ENCODE measurements at places on chromosomes 2 and 18.

DNA sequence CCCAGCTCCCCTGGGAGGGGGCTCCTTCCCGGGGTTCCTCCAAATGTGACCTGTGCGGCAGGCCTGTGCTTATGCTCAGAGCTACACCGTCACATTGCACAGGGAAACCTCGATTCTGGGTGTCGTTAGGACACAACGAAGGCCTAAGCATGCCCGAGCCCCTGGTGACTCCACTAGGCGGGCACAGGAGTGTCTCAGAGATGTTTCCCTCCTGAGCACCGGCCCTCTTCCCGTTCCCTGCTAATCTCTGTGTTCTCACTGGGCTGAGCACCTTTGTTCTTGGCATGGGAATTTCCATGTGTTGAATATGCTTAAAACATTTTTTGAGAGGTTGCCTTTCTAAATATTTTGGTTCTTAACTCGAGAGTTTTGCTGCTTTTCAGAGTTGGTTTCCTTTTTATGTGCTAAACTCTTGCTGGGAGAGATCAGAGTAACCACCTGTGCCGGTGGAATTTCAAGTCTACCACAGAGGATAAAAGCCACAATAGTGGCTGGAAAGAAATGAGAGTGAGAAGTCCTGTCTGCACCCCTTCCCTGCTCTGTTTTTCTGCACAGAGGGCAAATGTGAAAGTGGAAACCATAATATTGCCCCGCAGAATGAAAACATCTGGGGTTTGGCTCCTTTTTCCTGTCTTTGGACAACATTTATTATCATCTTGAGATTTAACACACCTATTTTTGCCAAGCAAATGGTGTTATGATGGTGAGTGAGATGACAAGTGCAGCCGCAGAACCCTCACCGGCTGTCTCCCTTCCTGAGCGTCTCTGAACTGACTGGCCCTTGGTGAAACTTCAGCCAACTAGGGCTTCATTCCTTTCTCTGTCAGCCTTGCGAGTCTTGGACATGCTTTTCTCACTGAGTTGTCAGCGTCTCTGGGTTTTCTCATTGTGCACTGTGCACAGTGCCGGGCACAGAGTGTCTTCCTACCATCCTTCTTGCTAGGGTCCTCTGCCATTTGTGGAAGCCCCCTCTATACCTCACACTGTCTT, 154.1 kb downstream of the VAPA start:
- DNase-seq: no peak

- DNase-seq: no peak
These were observed 124.6 kb downstream of the NCK2 start for GRCh38 chr2:105869341-105869740.

- DNase-seq: no peak
These were observed 131.0 kb downstream of the SETBP1 start for GRCh38 chr18:44811572-44812125.

DNA sequence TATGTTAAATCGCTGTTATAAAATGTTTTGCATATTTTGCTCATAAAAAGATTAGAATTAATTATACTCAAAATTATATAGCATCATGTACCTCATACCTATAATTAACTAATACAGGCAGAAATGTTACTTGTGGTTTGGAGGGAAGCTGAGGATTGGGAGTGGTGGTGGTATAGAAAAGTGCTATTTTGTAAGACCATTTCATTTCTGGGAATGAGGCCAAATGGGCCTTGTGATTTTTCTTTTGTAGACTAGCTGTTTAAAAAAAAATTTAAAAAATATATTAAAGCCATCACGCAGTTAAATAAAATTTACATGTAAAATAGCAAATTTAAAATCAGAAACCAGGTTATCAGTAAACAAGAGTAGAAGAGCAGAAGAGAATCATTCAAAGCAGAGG, 560.8 kb upstream of the FAM98A start:
- DNase-seq: no peak

DNA sequence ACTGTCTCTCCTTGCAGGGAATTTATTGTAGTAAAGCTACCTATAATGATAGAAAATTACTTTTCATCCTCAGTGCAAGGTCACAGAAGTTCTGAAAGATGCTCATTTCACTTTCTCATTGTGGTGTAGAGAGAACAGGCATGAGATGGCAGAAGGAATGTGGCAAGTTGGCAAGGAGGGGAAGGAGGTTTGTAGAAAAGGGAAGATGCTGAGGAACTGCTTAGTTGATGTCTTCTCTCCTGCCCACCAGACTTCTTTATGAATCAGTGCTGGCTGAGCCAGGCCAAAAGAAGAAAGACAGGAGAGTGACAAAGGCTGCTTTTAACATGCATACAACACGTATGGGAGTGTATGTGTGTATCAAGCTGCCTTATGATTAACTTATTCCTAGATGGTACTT, 164.4 kb downstream of the PRPF40A start:
- DNase-seq: peak; percentile 24

- DNase-seq: no peak
These were observed 130.9 kb upstream of the RND3 start for GRCh38 chr2:150618245-150618895.

- no peak for DNase-seq
These were observed 371.9 kb downstream of the IRS1 start for GRCh38 chr2:226427538-226428307.

DNA sequence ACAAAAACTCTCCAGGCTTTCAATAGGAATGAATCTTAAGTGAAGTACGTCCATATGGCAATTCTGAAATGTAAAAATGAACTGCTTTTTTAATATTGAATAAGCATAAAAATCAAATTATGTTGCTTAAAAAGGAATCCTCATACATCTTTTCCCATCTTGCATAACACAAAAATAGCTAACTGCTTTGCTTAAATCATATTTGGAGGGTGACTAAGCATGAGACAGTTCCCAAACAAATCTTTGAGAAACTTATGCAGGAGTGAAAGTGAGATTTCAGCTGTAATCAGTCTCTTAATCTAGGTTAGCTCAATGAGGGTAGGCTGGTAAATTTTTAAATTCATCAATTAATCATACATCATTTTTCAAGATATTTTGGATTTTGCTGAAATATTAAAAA, 111.5 kb downstream of the MBD5 start:
- DNase-seq: no peak

GRCh38 chr2:180733330-180733729, 247.1 kb upstream of the UBE2E3 start:
- DNase-seq: no peak

GRCh38 chr18:76496194-76496890, 1.3 kb upstream of the ZNF516 start:
- peak; percentile 90 for DNase-seq

DNA sequence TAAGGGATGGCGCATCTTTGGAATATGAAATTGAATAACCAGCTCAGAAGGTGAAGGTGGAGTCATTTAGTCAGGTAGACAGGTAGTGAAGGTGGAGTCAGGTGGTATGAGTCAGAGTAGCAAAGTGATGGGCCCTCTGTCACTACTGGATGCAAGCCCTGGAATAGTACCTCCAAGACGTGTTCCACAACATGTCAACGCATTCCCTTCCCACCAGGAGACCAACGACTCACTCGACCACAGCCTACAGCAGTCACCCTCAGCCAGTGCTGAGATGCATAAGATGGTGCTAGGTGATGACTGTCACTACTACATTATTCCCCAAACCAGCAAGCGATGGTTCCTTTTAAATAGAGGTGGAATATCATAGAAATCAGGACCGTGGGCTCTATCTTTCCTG, 6.8 kb downstream of the CPLX4 start:
- DNase-seq: no peak

DNA sequence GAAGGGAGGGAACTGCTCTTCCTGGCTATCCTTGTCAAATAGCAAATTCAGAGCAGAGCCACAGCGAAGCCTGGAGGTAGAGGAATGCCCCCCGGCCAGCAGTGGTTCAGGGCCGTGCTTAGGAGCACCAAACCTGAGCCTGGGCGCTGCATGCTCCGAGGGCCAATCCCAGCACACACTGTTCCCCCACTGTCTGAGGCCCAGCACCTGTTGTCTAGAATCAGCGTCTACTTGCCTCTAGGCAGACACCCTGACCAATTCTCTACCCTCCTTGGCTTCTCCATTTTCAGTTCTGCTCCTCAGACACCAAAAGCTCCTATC, 177.6 kb upstream of the PKDCC start:
- DNase-seq: no peak

- DNase-seq: no peak
These were observed 319.9 kb upstream of the SALL3 start for GRCh38 chr18:78659748-78660147.

DNA sequence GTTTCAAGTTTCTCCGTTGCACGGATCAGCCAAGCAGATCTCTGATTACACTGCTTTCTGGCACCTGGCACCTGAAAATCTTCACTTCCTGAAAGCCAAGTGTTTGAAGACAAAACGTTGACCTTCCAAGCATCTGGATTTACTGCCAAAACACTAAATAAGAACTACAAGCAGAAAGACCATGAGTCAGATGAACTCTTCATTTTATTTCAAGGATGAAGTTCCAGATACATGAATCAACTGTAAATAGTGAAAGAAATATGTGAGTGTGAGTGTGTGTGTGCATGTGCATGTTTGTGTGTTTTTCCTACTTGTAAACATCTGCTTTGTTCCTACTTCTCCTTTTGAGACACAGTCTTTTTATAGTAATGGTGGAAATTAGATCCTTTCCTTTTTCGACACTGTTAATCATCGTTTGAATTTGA, 60.0 kb upstream of the DTNA start:
- no peak for DNase-seq

DNA sequence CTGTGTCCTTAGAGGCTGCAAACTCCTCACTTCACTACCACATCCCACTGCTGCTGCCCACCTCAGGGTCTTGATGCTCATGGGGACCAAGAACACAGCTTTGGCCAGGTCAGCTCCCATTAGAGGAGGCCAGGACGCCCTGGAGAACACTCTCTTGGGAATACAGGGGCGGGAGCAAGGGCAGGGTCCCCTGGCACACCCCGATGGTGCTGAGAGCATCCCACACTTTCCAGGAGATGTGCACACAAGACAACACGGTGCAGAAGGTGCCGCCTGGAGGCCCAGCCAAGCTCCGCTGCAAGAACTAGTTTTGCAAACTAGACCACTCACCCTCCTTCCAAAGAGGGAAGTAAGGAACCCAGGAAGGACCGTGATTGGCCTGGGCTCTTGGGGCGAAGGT, 304.4 kb upstream of the SALL3 start:
- no peak for DNase-seq

DNA sequence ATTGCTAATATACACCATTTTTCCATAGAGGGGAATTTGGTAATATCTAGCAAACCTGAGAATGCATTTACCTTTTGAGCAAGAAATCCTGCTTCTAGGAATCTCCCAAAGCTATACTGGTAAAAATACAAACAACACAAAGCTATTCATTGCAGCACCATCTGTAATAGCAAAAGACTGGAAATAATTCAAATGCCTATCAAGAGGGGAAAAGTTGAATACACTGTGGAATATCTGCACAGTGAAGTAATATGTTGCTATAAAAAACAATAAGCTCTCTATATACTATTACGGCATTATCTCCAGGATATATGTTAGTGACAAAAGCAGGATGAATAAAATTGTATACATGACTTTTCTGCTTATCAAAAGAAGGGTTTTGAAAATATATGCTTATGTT, 112.3 kb upstream of the CHAC2 start:
- DNase-seq: no peak

- DNase-seq: no peak
These were observed 150.7 kb downstream of the DYSF start for GRCh38 chr2:71603851-71604725.

DNA sequence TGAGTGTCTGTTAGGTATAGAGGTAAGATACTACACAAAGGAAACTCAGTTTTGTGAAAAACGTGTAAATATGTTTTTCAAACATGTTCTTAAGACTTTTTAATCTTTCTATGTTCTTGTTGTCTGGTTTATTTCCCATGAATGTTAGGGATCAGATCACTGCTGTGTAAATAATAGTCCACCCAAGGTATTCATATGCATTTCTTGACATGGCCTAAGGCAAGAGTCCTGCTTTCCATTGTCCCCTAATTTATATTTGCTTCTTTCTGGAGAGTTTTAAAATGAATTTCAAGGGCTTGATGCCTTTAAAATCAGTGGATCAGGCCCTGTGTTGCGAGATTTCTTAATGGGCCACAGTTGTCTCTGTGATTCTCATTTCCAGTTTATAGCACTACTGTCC, 28.9 kb downstream of the CRIM1 start:
- no peak for DNase-seq

DNA sequence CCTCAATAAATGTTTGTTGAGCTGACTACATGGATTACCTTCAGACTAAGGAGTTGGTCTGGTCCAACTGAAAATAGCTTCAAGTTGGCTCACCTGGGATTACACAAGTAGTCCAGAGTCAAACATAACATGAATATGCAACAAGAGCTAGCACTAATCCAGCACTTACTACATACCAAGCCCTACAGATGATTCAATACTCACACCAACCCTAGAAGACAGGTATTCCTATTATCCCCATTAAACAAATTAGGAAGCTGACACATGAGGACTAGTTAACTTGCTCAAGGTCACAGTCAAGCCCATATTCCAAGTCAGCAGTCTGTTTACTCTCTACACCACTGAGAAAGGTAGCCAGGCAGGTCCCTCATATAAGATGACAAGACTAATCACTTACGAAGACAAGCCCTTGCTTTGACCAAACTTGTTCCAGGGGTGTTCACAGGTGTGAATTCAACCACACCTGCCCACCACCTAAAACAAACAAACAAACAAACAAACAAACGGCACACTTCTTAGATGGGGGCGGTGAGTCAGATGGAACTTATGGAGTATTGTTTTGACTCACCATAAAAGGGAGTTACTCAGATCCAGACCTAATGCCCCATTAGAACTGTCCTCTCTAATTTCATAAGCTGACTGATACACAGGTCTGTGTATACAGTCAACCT, 29.1 kb downstream of the TMEM131 start:
- DNase-seq: no peak

GRCh38 chr18:58792086-58792485, 72.6 kb upstream of the ZNF532 start:
- DNase-seq: no peak

DNA sequence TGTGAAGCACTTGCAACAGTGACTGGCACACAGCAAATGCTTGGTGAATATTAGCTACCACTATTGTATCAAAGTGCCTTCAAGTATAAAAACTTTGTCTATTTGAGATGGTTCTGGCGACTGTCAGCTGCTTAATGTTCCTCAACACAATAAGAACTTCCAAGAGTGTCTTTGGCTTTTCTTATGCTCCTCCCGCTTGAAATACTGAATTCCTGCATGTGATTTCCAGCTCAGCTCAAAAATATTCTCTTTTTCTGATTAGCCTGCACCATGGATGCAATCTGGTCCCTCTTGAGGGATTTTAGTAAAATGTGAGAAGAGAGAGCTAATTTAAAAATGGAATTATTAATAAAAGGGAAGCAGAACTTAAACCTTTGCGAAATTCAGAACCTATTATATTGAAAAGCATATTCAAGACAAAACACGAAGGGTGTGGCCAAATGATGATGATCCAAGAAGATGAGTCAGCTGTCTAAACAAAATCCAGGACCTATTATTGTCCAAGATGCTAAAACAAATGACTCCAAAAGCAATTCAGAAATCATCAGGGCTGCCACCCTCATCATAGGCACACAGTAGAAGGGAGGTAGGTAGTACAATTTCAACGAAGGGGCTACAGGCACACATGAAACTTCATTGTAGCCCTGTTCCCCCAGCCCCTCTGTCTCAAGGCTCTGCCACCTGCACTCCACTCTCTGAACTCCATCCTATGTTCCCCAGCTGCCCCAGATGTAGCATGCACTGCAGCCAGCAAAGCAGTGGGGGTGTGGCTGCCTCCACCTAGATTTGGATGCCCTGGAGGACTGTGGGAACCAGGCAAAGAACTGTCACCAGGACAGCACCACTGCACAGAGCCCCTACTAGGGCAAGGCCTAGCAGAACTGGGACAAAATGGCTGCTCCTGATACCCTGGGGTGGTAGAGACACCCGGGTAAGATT, 190.1 kb downstream of the ZNF385B start:
- no peak for DNase-seq

Measured in inflammatory macrophage (primary cell).